ENCODE measurements at places on chromosomes 4 and X.

DNA sequence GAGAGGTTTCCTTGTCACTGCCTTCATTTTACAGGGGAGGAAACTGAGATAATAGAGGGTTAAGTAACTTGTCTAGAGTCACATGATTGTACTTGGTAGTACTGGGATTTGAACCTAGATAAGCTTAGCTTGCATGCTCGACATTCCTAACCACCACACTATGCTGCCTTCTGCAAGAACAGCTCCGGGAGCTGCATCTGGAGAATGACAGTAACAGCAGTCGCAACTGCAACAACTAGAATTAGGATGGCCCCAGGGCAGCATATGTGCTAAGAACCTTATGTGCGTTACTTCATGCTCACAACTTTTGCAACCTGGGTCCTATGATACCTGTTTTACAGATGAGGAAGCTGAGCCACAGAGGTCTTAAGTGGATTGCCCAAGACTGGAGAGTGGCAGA is 89.5 kb upstream of the LCORL start:
- DNase-seq: no peak

DNA sequence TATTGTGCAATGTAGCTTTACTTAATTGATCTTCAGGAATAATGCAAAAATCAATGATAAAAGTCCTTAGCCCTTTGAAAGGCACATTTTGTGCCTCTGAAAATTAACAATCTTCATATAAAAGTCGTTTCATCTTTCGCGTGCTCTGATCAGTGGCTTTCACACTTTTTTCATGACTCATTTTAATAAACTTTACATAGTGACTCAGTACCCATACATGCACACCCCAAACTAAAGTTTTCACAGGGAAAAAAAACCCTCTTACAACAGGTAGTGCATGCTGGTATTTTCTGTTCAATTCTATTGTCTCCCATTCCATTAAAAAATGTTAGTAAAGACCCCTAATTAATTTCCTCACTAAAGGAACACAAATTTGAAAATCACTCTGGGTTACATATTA is 21.5 kb downstream of the RWDD4 start:
- DNase-seq: no peak

DNA sequence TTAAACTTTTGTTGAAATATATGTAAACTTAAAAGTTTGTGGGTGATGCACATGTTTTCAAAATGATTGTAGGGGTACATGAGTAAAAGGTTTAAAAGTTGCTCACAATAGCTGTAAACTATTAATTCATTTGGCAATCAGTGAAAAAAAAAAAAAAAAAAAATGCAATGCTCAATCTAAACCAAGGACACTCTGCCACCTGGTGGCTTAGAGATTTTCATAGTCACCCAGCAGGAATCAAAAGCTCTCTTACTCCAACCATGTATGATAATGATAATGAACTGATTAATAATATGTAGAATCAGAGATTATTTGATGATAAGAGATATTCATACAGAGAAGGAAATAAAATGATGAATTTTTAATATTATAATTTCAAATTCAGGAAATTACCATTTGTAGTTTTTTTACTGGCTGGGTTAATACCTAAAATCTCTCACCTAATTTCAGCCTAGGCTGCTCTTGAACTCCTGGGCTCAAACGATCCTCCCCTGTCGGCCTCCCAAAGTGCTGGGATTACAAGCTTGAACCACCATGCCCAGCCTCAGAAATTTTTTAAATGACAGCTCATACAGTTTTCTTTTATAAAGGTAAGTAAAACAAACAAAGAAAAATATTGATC is 46.9 kb upstream of the SLC25A4 start:
- peak; percentile 78 for DNase-seq

DNA sequence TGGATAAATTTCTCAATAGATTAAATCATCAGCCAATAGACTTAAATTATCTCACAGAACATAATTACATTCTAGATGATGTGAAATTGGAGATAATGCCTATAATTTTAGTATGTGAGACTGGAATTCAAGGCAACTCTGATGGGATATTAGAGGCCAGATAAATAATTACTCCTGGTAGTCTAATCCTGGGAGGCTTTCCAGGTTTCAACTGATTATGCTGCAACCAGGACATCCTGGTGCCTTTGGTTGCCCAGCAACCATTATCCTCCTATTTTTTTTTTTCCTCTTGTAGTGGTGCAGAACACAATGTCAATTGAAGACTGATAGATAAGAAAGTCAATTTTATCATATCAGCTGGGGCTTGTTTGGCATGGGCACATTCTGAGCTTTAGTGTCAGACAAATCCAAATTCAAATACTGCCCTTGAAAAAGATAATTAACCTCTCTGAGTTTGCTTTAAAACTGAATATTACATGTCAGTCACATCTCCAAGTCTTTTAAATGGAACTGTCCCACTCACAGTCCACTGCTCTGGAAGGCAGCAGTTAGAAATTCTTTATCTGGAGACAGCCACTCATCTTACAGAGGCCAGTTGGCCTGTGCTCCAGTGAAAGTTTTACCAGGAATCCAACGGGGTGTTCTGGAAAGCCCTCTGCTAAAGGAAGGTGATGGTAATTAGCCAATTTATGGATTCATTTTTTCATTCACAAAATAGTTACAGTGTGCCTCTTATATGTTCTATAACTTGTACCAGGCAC is 95.3 kb upstream of the GUCY1A1 start:
- DNase-seq: no peak

DNA sequence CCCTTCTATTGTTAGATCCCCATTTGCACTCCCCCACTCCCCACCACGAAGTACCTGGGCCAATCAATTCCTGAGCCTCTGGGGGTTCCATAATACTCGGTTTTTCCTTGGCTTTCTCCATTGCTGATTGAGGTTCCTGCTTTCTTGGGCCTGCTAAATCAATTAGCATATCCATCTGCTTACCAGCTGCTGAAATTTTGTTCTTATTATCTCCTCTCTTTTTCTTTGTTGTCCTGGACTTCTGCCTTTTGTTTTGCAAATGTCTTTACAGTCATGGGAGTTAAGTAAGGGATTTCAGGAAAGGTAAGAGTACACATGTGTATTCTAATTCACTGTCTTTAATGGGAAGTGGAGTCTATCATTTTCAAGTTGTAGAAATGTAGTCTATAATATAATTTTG is 222.2 kb downstream of the MID1 start:
- DNase-seq: no peak

DNA sequence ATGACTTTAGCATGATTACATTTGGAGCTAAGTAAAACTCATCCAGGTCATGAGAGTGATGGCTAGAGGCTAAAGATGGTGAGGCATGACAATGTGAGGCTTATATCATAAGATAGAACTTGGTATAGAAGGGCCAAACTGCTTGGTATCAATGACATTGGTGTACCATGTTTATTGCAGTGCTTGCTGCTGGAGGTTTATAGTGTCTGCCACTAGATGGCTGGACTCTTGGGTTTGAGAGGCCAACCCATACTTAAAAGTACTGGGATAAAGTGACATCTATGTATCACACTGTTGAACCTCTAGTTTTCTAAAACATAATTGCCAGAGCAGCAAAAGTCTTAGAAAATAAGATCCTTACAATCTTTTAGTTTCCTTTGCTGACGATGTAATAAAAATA is 83.0 kb upstream of the TACR3 start:
- no peak for DNase-seq

- no peak for DNase-seq
Observed at GRCh38 chrX:66863721-66864120, 224.8 kb upstream of the EDA2R start.

DNA sequence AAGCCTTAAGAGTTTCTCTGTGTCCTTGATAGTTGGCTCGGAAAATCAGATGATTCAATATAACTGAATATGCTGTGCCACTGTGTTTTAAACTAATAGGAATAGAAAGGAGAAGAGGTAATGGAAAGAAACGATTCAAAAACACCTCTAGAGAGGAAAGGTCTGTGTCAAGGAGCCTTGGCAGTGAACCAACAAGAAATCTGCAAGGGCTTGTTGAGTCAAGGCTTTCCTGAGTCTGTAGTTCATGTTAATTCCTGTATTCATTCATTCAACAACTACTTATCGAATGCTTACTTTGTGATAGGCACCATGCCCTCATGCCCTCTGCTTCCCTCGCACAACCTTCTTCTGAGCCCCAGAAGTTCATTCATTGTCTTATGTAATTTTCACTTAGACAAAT is 336.0 kb downstream of the PDHA2 start:
- no peak for DNase-seq

GRCh38 chr4:149836546-149836945 is 20.9 kb upstream of the IQCM start:
- DNase-seq: no peak

DNA sequence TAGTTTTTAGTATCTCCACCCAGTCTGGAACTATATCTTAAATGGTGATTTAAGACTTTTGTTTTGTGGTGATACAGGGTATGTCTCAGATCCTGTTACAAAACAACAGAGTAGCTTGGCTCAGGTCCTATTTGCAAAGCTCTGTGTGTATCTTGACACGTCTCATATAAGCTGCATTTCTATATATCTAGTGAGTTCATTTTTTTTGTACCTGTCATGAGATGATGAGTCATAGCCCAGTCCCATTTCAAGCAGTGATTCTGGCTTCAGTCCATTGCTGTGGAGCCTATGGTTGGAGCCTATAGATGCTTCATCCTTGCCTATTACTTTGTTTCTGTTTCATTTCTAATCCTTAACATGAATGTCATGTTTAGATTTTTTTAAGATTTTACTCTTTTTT is 23.0 kb downstream of the GRXCR1 start:
- no peak for DNase-seq

GRCh38 chr4:34790131-34790530 is 1454.2 kb downstream of the ARAP2 start:
- DNase-seq: no peak

DNA sequence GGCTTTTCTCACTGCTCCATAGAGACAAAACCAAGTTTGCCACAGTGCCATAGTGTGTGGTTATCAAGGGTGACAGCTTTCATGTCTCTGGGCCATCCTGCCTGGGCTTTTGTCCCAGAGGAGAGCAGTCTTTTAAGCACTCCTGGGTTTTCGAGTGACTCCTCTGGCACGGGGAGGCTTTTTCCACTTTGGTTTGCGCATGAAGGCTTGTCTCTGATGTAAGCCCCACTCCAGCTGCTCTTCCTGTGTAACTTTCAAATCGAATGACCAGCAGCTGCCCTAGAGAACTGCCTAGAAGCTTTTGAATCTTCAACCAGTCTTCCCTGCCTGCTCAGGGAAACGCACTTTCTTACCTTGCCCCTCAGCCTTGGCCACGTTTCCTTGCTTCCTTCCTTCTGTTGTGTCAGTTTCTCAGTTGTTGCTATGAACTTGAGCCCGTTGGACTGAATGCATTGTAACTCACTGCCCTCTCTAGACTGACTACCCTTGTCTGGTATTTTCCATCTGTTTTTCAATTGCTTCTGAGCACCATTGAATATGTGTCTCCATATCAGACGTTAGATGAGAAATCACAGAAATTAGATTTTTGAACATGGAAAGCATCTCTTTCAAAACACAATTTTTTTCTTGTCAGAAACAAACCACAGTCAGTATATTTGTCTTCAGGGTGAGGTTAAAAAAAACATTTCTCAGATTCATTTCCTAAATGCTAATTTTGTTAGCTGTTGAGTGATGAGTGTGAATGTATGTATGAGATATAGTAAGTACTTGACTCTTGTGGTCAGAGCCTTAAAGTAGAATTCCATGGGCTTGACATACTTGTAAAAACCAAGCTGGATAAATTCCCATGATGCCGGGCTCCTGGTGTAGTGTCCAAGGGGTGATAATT is 45.3 kb downstream of the SLC9A6 start:
- DNase-seq: no peak

GRCh38 chrX:2828344-2828958 is at the start of gene GYG2:
GYG2 (plus strand) TSS chrX:2828930; CDS start chrX:2830189, 1,259 bp downstream.
- DNase-seq: no peak

GRCh38 chr4:5865896-5866599 is 26.8 kb downstream of the CRMP1 start:
- no peak for DNase-seq

GRCh38 chrX:41178201-41178600 is 93.0 kb downstream of the USP9X start:
- DNase-seq: no peak

DNA sequence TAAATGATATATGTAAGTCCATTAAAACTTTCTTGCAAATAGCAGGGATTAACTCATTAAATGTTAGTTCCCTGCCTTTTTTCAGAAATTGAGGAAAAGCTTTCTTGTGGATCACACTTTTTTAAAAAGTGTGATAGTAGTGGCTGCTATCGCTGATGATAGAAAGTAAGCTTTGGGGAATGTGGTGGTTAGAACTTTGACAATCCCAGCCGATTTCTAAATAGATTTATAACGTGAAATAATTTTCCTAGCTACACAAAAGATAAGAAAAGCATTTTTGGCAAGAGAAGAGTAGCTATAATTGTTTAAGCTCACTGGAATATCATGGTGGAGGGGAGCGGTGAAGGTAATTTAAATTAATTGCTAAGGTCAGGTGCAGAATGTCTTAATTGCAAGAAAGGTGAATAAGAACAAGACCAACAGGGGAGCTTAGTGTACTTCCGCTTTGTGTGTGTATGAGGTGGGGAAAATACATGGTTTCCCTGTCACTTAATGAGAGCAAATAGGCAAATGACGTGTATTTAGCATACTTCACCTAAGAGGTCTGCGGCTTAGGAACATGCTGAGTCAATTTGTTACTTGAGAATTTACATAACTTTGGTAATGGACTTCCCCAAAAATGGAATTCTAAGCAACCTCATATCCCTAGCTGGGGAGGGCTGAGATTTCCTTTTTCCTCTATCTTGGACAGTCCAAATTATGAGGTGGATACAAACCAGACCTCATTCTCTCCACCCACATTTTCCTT is 11.7 kb upstream of the IL21 start:
- no peak for DNase-seq

DNA sequence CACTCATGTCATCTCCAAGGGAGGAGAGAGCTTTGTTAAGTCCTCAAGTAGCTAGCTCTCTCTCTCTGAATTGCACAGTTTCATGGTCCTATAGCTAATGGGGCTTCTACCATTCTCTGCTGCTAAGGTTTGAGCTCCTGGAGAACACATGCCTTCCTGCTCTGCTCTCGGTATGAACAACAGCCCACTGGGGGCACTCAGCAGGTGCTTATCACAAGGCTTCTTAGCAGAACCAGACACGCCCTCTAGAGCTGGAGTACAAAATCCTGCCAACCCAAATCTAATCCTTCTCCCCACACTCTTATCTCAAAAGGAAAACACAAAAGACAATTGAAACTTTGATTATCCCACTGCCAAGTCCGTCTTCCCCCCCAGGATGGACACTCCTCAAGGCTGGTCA is 176.5 kb downstream of the HS3ST1 start:
- no peak for DNase-seq

Data from suppressor macrophage (primary cell).